ENCODE measurements at places on chromosomes 12 and 14.
A peak's percentile ranks its signal among the peaks of the same experiment; 100 is the strongest.

DNA sequence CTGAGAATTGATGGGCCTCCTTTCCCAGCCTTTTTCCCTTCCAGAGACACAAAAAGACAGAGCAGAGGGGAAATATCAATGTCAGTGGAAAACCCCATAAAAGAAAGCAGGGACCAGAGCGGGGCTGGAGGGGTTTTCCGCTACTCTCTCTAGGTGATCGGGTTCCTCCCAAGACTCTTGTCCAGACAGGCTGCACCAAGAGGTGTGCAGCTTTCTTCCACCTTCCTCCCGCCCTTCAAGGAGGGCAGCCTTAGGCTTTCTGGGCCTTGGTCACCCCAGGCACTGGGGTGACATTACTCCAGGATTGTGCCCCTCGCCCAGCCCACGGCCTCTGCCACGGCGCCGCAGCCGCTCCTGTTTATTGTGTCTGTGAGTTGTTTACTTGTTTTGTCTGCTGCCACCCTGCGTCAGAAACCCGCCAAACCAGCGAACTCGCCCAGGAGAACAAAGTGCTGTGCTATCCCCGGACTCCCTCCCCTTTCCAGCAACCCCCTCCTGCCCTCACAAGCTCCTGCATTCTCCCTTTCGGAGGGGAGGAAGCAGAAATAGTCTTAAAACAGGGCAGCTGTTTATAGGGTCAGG is 6.7 kb upstream of the HOXC6 start:
- DNase-seq = no peak

- no peak for DNase-seq
Measured at GRCh38 chr12:106885026-106885425, 70.7 kb upstream of the TMEM263 start.

- no peak for DNase-seq
Measured at GRCh38 chr14:80491650-80492049, 280.3 kb upstream of the DIO2 start.

DNA sequence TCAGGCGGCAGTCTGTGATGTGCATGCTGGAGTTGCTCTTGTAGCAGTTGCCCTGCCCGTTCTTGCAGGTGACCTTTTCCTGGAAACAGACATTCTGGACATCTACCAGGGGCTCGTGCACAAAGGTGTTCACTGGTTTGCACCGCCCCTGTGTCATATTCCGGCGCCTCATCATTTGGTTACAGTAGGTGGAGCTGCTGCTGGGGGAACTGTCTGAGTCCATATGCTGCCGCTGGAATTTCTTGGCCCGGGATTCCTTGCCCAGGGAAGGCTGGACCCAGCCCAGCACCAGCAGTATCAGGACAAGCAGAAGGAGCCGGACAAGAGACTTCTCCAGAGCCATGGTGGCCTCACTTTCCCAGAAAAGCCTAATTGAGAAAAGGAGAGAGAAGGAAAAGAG is 918 bp downstream of the RNASE1 start:
- DNase-seq = no peak

DNA sequence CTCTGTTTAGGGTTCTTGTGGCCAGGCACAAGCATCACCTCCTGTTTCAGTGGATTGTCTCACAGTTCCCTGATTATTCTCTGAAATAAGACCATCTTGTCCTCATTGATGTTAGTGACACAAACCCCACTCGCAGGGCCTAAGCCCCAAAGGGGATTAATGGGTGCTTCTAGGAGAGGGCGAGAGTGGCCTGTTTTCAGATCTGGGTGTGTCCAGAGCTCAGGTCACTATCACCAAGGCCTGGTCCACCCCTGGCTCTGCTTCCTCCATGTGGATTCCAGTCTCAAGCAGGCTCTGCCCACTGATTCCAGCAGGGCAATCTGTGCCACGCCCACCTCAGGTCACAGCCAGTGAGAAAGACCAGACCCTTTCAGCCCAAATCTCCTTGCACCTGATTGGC is 361.9 kb downstream of the ADGRD1 start:
- no peak for DNase-seq

DNA sequence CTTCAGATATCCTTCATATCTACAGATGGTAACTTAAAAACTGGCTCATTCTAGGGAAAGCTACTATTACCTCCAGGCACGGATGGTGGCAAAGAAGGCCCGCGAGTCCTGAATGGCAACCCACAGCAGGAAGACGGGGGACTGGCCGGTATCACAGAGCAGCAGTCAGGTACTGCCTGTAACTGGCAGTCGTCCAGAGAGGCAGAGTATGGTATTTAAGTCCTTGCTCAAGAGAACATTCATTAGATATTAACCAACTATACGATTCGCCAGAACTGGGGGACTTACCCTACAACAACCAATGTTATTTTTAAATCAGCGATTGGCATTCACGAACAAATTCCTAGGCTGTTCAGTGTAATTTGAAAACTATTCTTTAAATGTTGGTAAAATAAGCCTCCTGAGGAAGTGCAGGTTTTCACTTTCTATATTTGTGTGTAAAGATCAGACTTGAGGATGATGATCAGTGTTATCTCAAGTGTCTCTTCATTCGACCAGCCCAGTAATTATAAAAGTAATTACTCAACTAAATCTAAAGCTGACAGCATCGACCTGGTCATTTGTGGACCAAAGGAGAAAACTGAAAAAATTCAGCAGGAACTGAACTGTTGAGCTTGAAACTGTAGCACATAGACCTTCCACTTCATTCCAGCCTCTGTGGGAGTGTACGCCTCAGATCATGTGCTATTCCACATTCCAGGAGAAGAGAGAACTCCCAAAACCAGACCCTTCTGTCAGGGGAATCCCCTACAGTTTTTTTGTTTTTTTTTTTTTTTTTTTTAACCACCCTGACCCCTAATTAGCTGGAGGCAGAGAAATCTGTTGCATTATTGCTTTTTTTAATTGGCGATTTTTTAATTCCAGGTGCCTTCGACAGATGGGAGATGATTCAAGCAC is 75.6 kb downstream of the ESR2 start:
- no peak for DNase-seq

- DNase-seq = peak; percentile 92
Measured at GRCh38 chr14:65290830-65291229, 121.7 kb upstream of the FUT8 start.

DNA sequence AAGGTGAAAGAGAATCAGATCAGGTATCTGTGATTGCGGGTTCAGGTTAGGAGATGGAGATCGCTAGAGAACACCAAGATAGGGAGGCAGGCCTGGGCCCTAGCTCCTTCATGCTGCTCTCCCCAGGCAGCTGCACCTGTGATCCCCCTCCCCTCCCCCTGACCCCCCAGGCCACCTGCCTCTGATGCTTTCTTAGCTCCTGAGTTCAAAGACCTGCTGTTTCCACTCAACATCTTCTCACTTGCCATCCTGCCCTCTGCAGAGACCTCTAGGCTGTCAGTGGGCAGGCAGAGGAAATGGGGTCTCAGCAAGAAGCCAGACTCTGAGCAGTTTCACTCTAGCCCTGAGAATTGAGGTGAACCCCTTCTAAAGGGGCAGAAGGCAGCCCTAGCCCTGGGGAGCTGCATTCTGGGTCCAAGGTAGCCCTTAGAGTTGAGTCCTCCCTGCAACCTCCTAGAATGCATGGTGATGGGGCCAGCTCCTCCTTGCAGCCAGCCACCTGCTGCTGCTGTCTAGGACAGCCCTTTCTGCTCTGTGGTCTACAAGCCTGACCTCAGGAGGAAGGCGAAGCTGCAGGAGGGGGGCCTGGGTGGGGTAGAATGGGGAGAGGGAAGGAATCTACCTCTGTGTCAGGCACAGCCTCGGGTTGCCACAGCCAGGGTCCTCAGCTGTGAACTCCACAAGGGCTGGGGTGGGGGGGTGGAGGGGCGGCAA is 6.4 kb upstream of the SLC48A1 start:
- no peak for DNase-seq

DNA sequence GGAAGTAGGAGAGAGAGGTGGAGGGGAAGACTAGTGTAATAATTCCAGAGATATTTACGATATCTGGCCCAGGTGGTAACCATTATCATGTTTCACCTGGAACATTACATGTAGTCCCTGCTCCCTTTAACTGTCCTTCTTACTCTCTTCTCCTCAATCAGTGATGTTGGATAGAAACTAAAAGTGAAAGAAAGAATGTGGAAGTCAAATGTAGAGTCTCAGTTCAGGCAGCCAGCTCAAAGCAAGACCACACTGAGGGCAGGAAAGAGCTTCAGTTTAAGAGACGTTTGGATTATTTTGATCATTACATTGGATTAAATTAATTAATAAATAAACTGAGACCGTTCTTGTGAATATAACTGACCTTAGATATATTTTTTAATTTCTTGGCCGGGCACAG is 594.4 kb downstream of the FLRT2 start:
- DNase-seq = no peak

DNA sequence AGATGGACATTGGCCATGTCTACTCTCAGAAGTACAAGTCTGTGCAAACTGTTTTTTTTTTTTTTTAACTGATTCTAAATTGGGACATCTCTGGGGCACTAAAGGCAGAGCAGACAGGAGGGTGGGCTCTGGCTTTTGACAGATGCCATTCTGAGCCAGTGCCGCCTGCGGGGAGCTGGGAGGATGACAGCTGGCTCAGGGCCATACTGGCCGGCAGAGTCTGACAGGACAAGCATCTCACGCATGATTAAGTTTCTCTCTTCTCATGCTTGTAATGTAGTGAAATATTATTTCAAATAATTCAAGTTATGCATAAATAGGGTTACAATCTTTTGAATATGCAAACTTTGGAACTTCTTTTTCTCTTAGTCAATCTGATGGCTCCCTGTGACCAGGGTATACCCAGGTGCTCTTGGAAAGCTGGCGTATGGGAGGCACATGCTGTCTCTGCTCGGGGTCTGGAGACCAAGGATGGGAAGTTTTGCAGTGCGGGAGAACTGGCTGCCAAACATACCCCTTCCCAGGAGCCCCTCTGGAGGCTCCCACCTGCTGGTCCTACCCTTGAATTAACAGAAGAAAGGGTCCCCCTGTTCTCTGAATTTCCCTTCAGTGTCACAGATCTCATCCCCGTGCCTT is 7.6 kb downstream of the CDCA4 start:
- peak; percentile 31 for DNase-seq

DNA sequence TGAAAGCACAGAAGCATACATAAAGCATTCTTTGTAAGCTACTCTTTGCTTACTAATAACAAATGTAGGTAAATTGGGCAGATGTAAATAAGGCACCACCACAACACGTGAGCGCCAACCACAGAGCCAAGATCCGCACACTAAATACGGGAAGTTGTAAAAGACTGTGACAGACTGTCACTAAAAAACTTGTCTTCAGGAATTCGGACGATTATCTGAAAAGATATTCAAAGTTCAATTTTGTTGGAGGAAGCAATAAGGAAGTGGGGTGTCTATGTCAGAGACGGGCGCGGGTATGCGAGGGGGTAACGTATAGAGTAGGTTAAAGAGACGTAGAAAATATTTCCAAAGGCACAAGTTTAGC is 1.5 kb upstream of the HSP90B1 start:
- no peak for DNase-seq

DNA sequence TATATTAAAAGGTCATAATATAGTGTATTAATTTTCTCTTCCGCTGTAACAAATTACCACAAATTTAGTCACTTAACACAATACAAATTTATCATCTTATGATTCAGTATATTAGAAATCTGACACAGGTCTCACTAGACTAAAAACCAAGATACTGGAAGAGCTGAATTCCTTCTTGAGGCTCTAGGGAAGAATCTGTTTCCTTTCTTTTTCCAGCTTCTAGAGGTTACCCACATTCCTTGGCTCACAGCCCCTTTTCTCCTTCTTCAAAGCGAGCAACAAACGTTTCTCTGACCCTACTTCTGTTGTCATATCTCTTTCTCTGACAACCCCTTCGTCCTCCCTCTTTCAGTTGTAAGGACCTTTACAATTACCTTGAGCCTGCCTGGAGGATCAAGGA is 43.4 kb upstream of the AMN1 start:
- DNase-seq = no peak

DNA sequence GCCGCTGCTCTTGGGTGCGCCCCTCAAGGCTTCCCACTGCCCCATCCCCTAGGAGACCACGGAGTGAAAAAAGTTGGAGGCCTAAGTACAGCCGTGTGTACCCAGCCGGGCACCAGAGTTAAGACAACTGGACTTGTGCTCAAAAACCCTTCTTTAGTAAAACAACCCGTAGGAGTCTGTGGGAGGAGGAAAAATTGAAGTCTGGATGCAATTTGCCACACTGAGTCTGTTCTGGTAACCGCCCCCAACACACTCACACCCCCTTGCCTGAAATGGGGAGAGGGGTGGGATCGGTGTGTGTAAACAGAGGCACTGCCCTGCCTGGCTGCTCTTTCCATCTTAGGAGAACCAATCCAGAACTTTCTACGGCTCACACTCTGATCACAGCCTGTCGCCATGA is 41.7 kb downstream of the DPF3 start:
- no peak for DNase-seq

- DNase-seq = peak; percentile 47
Measured at GRCh38 chr12:121958541-121959240, 40.3 kb downstream of the CFAP251 start.

DNA sequence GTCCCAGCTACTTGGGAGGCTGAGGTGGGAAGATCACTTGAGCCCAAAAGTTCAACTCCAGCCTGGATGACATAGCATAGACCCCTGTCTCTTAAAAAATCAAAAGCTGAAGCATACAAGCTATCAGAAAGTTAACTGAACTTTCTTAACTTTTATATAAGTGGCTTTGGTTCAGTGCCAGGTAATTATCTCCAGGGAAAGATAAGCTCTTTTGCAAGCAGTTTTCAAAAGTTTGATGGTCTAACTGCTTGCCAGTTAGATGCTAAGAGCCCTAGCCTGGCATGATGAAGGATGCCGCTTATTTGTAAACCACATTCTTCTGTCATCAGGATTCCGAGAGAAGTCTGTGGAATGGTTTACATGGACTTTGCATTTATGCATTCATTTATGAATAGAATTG is 409.1 kb downstream of the AEBP2 start:
- no peak for DNase-seq

DNA sequence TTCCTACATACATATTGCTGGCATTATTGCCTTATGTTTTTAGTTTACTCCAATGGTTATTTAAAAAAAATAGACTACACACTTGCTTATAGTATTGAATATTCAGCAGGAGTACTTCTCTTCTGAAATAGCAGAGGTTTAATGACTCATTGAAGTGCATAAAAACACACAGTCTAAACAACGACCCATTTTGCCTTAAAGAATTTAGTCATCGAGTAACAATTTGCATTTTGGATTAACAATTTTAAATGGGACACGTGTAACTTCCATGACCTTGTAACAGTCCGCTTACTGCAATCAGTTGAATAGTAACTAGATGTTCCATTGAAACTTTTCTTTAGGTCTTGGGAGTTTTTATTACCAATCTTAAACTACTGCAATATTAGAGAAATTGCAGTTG is 9.0 kb downstream of the TRHDE start:
- DNase-seq = peak; percentile 33

All from AG08395 (cell line).